ENCODE measurements at places on chromosomes 3 and 15.

GRCh38 chr3:54832876-54833275 is 95.0 kb downstream of the LRTM1 start:
- no peak for DNase-seq

DNA sequence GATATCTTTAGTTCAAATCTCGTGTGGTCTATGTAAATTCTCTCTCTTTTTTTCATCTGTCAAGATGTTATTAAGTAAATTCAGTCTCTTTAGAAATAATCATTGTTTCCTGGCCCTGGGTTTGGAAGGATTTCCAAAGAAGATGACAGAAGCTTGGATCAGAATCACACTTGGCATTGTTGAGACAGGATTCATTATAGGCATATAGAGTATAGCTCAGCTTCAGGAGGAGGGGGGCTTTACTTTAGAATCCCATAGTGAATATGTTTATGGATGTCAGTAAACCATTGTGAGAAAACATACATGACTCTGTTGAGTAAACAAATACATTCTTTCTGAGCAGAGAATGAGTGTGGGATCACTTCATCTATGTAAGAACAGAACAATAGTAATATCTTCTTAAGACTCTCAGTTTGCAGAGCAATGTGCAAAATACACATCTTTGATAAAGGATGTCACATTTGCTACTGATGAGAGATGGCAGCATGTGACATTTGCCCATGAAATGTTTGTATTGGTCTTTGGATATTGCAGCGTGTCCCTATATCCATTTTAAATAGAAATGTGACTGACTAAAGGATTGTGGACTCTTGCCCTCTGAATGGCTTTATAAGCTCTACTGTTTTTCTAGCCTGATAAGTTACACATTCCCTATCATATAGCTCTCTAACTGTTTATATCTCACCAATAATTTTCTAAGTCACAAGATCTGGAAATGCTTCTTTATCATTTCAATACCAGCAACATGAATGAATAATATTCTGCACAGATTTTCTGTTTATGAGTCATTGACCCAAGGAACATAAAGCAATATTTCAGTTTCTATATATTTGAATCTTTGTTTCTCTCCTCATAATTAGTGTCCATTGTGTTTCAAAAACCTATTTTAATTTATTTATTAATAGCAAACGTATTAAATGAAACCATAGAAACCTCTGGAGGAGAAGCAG is 95.6 kb upstream of the THRB start:
- DNase-seq = no peak

- no peak for DNase-seq
These were observed 263.1 kb downstream of the ADAMTS17 start for GRCh38 chr15:100078511-100079220.

GRCh38 chr15:69934607-69935006 is 163.1 kb downstream of the TLE3 start:
- no peak for DNase-seq

DNA sequence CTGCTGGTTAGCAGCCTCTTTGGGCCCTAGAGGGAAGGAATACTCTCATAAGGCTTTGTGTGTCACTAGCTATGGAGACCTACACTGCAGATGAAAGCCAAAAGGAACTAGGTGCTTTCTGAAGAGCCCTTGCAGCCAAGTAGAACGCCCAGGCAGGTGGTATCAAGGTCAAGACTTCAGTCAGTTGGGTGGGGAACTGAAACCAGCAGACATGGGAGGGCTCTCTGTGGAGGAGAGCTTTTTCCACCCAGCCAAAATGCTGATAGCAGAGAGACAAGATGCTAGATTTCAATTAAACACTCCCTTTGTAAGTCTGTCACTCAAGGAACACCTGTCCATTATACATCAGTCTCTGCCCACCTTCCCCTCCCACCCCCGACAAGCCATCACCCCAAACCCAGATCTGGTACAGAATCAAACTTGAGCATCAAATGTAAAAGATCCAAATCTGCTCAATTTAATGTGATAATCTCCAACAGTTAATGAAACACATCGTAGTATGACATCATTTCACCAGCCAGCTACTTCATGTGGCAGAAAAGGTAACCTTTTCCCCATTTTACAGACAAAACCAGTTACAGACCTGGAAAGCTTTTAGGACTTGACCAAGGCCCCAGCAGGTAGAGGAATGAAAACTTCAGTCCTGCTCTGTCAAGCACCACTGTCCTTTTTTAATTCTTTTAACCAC is 14.6 kb downstream of the MRPS25 start:
- DNase-seq = no peak

DNA sequence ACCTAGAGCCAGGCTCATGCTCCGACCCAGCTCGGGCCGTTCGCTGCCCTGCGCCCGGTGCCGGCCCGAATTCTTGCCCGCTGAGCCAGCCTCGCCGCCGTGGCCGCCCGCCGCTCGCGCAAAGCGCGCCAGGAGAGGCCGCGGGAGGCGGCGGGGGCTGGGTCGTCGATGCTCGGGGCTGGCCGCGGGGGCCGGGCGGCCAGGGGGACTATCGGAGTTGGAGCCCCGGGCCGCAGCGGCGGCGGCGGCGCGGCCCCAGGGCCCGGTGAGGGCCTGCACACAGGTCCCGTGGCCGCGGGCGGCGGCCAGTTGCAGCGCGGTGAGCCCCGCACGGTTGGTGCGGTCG is 1.1 kb downstream of the ANKRD63 start:
- DNase-seq = no peak

GRCh38 chr3:188918093-188918492 is 253.7 kb upstream of the TPRG1 start:
- DNase-seq = no peak

- DNase-seq = peak; percentile 95
These were observed 12.0 kb downstream of the FSTL1 start for GRCh38 chr3:120438665-120439370.

DNA sequence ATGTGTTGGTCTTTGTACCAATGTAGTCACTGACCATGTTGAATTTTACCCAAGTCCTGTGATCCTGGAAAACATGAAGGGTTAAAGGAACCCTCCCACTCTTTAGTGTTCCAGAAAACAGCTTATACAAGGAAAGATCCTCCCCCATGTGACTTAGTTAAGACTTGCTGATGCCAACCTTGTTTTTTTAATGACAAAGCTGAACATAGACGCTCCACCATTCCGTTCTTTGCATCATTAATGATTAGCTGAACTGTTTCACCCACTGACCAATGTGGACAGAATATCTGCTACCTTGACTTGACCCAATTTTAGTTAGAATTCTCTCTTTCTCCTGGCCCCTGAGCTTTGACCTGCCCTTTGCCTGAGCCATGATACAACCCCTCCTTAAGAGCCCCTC is 3.5 kb upstream of the WDR72 start:
- DNase-seq = no peak

- DNase-seq = peak; percentile 22
These were observed 3.9 kb upstream of the DNASE1L3 start for GRCh38 chr3:58214484-58215316.

GRCh38 chr15:55334371-55334770 is 15.3 kb downstream of the PIGB start:
- no peak for DNase-seq

- DNase-seq = no peak
These were observed 78.0 kb upstream of the TNFSF10 start for GRCh38 chr3:172601066-172601832.

DNA sequence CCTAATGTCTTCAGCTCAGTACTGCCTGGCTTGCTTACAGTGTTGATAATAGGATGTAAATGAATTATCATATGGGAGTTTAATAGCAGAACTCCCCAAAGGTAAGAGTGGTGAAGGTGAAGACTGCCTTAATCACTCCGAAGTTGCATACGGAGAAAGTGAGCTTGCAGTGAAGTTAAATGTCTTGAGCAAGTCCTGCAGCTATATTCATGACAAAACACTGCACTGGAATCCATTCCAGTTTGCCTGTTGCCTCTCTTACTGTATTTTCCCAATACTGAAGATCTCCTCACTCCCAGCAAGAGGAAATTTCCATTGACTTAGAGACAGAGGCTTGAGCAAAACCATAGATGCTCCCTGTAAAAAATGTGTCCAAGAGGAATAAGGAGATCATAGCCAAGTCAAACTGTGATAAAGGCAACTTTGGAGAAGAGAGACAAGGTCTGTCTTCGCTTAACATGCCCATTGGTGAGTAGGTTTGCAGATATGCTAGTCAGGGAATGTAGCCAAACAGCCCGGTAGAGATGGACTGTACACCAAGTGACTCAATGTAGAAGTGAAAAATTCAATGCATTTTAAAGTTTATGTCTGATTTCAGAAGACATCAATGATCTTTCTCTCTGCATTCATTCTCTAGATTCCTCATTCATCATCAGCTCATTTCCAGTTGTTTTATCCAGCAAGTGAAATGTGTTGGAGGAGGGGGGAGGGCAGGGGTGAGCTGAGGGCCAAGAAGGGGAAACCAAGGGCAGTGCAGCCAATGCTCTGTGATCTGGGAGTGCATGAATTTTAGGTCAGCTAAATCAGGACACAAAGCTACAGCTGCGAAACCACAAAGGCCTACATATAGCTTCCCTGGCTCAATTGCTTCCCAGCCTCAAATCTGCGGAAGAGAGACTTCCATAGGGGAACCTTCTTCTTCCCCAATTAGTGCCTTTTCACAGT is 667.1 kb upstream of the NR2F2 start:
- DNase-seq = peak; percentile 71

DNA sequence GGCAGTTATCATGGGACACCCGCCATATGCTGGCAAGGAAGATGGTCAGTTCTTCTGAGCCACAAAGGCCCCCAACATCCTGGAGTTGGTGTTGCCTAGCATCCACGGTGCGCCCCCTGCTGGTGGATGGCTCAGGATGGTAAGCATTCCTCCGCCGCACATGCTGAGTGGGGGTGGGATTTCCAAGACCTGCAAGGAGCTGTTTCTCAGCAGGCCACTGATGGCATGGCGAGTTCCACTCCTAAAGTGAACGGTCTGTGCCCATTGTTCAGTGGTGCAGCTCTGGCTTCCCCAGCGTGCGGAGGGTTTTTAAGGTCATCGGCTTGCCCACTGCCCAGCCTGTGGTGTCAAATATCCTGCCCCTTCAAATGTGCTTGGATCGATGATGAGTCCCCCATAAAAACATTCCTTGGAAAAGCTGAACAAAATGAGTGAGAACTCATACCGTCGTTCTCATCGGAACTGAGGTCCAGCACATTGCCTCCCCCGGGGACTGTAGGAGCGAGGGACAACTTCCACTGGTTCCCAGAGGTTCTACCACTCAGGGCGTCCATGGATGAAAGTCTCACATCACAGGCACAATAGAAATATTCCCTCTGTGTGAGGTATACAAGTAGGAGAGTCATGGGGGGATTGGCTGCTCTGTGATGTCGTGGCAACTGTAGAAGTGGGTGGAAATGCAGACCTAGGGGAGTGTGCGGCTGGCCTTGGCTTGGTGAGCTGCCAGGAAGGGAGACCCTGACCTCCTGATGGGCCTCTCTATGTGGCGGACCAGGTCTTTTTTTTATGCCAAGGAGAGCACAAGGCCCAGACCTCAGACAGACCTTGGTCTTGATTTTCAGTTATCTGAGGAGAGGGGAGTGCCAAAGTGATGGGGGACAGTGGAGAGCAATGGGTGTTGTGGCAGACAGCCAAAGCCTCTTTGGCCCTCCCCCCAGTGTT is 102.0 kb downstream of the SNRPN start:
- DNase-seq = no peak

DNA sequence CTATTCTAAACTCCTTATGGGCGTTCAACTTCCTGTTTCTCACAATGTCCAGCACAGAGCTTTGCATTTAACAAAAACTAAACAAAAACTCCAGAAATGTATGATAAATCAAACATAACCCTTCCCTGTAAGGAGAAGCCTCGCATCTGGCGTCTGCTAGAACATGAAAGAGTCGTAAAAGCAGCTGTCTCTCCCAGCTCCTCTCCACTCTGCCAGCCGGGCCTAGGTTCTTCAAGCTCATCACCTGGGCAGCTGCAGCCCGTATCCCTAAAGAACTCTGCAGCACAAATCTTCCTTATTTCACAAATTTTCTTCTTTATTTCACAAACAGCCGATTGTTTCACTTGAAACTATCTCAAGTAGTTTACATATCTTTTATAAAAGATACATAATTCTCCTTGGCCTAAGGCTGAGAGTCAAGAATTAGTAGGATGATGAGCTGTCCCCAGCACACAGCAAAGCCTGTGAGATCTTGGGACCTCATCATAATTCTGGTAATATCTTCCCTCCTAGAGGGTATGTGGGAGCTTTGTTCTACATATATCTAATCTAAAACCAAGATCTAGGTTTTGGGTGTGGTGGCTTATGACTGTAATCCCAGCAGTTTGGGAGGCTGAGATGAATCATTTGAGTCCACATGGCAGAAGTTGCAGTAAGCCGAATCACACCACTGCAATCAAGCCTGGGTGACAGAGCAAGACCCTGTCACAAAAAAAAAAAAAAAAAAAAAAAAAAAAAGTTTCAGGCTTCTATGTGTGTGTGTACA is 35.3 kb downstream of the ANXA2 start:
- DNase-seq = peak; percentile 80

GRCh38 chr3:7264196-7264526 is 403.2 kb downstream of the GRM7 start:
- no peak for DNase-seq

GRCh38 chr3:61645148-61645547 is 83.8 kb downstream of the PTPRG start:
- DNase-seq = no peak

DNA sequence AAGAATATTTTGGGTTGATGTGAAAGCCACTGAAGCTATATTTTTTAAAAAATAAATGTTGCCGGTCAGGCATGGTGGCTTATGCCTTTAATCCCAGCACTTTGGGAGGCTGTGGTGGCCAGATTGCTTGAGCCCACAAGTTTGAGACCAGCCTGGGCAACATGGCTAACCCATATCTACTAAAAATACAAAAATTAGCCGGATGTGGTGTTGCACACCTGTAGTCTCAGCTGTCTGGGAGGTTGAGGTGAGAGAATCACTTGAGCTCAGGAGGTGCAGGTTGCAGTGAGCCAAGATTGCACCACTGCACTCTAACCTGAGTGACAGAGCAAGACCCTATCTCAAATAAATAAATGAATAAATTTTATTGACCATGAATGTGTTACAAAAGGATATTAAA is 39.6 kb downstream of the GOLM2 start:
- no peak for DNase-seq

- DNase-seq = peak; percentile 23
These were observed 234.2 kb upstream of the MCTP2 start for GRCh38 chr15:93997071-93997658.

DNA sequence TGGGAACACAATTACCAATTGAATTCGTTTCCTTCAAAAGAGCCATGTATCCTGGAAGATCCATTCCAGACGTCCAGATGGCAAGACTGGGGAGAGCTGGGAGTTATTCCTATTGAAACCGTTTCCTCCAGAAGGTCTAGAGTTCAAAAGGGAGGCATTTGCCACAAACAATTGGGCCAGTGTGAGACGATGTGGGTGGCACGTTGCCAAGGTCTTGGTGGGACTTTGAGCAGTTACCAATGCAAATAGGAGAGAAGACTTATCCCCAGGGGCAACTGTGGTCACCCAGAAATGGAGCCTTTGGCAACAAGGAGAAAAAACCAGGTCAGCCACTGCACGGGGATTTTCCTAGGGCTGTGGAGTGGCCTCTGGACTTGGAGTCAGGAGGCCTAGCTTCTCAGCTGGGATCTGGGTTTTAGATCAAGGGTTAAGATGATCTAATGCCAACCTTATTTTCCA is 29.6 kb upstream of the TLE3 start:
- DNase-seq = no peak
